ENCODE measurements at places on chromosomes 6 and 20. TPM values are rescaled to one million over a fixed set of nuclear protein-coding genes. Genes with fewer than 3 reads are reported as not detected.

SCRT2 gene
- total RNA-seq = not detected

MYB gene
- total RNA-seq = 1.4 TPM

STMND1 gene
- 0.14 TPM for total RNA-seq

EYS gene
- total RNA-seq = 0.06 TPM

ZKSCAN4 gene
- total RNA-seq = 1.5 TPM

HSPA12B gene
- total RNA-seq = not detected

SLC2A10 gene
- 12.5 TPM for total RNA-seq

PRDM13 gene
- total RNA-seq = not detected

ORC3 gene
- 28.4 TPM for total RNA-seq

METTL24 gene
- 0.69 TPM for total RNA-seq

SHLD1 gene
- 1.3 TPM for total RNA-seq

DNA sequence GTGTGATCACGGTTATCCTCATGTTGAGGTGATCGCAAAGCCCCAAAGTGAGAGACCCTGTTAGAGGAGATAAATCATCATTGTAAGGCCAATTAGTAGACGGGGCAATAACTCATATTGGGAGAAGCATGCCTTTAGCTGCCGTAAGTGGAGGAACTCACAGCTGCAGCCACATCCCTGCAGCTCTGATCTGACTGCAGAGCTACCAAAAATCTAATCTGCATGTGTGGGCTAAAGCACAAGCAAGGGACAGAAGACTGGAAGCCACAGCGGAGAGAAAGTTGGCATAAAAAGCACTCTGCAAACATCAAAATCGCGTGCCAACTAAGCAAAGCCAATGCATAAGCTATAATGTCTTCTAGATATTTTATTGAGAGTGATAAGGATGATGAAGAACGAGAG lies 79.8 kb downstream of the TBC1D7 start:
- DNase-seq = no peak

DNA sequence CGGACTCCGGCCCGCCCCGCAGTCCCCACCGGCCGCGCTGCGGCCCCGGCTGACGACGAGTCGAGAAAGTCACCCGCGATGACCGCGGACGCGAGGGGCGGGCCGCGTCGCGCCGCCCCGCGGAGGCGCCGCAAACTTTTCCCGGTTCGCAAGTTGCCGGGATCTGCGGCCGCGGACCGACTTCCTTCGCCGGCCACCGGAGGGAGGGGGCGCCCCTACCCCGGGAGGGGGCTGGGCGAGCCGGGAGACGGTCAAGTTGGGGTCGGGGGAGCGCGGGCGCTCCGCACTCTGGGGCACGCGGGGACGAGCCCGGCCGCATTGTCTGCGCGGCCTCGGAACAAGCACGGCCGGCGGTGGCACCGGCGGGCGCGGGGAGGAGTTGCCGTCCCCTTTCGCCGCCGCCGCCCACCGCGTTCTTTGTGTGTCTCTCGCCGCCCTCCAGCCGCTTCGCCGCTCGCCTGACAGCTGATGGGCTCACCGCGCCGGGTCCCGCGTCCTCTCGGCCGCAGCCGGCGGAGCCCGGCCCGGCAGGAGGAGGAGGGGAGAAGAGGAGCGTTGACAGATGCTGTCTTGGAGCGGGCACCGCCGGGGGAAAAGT lies 131.6 kb downstream of the OGFRL1 start:
- DNase-seq = no peak

GRCh38 chr6:137903274-137903932 lies 36.3 kb downstream of the TNFAIP3 start:
- no peak for DNase-seq

- no peak for DNase-seq
These were observed 703 bp downstream of the EPHA7 start for GRCh38 chr6:93418408-93419303.

- no peak for DNase-seq
These were observed 11.8 kb downstream of the GFRA4 start for GRCh38 chr20:3651204-3651962.

DNA sequence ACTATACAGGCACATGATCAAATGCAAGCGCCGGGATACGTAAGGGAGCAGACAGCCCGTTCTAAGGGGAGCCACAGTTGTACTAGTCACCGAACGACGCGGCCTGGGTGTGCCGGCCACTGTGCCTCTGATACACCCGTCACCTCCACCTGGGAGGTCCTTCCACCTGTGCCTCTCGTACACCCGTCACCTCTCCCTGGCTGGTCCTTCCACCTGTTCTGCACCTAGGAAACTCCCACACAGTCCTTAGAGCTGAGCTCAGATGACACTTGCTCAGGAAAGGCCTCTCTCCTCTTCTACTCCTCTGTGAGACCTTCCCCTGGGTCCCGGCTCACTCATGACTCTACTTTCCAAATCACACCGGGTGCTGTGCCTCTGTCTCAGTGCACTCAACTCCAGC lies 245.0 kb downstream of the TTLL2 start:
- DNase-seq = no peak

DNA sequence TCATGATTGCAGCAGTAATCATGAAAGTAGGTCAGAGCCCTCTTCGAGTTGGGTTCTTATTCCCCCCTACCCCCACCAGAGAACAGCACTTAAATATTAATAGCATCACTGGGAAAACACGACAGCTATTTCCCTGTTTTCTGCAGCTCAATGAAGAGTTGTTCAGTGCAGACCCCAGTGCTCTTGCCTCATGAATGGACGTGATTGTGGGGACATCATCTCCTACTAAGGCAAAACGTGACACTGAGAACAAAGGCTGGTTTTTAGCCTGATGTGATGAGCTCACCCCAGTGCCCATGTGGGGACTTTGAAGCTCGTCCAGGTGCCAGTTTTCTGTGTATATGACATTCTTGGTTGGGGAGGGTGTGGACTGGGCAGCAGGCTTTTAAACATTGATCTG lies 105.9 kb downstream of the SLC35F1 start:
- DNase-seq = no peak

DNA sequence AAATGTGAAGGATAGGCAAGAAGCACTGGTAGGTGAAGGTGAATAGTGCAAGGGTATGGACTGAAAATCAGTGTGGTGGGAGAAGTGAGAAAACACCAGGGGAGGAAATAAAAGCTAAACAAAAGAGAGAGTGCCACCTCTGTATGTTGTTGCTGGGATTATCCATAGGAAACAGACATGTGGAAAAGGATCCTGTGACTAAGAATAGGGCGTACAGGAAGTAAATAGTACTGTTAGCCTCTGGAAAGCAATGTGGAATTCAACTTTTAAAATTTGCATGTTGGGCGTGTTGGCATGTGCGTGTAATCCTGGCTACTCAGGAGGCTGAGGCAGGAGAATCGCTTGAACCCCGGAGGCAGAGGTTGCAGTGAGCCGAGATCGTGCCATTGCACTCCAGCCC lies 661.7 kb downstream of the KIF16B start:
- no peak for DNase-seq

DNA sequence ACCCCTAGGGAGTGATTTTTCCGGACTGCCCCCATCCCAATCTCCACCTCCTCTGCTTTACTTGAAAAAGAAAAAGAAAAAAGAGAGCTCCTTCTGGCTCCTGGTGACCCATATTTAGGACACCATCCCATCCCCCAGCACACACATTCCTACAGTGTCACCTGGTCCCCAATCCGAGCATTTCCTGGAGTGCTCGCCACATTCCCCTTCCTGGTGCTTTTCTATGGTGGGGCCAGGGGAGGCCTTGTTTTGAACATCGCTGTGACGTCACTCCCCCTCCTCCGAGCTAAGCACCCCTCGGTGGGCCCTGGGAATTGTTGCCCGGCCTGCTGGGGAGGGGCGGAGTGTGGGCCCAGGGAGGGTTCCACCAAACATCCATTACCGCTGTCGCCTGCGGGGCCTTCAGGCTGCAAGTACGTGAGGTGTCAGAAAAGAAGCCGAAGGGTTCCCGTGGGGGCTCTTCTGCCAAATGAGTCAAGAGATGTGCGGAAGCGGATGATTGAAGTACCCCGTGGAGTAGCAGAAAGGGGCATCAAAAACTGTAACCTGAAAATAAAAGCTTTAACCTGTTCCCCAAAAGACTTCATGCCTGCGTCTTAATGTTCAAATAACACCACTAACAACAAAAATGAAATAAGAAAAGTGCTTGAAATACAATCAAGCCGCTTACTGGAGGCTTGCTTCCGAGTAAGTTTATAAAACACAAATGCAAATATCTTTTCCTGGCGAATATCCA lies 2.8 kb upstream of the FOXC1 start:
- no peak for DNase-seq

- no peak for DNase-seq
These were observed 67.0 kb upstream of the SIRPA start for GRCh38 chr20:1827974-1828785.

DNA sequence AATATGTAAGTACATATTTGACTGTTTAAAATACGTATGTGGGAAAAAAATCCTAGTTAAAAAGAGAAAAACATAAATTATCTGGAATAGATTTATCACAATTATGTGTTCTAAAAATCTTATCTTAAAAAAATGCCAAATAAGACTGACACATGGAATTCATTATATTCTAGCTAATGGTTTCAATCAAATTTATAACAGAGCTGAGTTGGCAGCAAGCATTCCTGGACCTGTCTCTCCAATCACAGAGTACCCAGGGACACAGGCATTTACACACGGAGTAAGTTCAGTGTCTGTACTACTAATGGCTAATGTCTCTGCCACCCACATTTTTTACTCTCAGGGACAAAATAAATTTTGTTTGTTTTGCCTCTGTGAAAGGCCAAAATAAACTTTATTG lies 122.3 kb downstream of the RPS12 start:
- DNase-seq = no peak

DNA sequence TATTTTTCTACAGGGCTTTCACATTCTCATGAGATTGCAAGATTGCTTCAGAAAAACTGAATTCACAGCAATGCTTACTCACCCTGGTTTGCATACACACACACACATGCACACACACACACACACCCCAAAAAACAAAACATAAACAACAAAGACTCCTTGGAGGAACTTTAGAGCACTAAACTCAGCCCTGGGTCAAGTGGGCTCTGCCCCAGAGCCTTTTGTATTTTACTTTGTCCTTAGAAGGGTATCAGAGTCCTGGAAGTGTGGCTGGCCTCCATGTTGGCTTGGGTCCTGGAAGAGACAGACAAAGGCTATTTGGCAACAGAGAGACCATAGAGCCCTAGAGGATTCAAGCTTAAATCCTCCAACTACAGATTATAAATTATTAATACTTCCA lies 8.0 kb upstream of the CST9 start:
- no peak for DNase-seq

GRCh38 chr6:127402890-127403617 lies 56.1 kb downstream of the KIAA0408 start:
- no peak for DNase-seq

- no peak for DNase-seq
These were observed 1.3 kb upstream of the LZTS3 start for GRCh38 chr20:3174442-3175261.

DNA sequence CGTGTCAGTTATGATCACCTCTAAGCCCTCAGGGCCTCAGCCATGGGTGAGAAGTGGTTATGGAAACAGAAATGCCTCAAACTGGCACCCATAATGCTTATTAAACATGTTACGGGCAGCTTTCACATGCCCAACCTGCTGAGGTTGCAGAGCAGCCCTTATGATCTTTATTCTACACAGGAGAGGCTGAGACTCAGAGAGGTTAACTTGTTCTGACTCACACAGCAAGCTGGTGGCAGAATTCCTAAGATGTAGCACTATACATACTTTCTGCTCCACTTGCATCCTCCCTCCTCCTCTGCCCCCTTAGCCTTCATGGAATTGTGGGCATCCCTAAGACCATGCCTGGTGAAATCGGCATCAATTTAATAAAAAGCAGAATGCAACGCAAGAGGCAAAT lies 34.7 kb upstream of the IGF2R start:
- no peak for DNase-seq

DNA sequence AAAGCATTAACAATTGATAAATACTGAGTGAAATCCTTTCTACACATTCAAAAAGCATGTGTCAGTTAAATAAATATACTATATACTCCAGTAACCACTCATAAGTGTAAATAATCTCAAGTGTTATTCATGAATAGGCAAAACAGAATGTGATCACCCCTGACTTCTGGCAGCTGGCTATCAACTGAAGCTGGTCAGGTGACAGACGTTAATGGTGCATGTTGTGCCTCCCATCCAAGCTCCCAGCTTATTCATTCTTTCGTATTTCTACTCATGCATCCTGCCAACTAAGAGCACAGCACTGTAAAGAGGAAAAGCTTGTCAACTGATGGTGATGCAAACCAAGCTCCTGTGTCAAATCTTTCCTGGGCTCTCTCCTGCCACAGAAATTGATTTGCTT lies 7.7 kb downstream of the PSMB1 start:
- DNase-seq = no peak

- peak; percentile 20 for DNase-seq
These were observed 40.3 kb upstream of the SIM1 start for GRCh38 chr6:100504786-100505737.

- no peak for DNase-seq
These were observed 20.7 kb upstream of the TRIM27 start for GRCh38 chr6:28944412-28944865.

DNA sequence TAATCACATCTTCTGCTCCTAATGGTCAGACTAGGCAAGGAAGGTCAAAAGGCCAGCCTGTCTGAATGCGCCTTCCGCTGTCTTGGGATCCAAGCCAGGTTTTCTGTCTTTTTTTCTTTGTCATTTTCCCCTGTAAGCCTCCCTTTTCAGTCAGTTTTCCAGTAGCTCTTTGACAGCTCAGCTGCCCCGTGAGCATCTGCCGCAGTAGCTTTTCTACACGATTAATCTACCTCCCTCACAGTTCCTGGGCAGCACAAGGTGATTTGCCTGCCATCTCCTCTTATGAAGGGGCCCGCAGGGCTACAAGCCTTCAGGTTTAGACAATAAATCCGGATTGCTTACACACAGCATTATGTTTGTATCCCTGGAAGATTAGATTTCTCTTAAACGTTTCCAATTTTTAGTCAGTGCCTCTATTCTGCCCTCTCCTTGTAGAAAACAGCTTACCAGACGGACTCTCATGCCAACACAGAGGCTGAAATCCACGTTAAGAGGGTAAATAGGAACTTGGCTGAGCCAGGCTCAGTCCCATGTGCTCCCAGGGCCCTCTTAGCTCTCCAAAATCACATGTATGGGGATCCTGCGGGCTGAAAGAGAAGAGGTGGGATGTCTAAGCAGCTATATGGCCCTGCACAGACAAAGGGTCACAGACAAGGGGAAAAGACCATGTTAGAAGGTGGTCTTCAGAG lies 77.2 kb downstream of the LY86 start:
- no peak for DNase-seq

DNA sequence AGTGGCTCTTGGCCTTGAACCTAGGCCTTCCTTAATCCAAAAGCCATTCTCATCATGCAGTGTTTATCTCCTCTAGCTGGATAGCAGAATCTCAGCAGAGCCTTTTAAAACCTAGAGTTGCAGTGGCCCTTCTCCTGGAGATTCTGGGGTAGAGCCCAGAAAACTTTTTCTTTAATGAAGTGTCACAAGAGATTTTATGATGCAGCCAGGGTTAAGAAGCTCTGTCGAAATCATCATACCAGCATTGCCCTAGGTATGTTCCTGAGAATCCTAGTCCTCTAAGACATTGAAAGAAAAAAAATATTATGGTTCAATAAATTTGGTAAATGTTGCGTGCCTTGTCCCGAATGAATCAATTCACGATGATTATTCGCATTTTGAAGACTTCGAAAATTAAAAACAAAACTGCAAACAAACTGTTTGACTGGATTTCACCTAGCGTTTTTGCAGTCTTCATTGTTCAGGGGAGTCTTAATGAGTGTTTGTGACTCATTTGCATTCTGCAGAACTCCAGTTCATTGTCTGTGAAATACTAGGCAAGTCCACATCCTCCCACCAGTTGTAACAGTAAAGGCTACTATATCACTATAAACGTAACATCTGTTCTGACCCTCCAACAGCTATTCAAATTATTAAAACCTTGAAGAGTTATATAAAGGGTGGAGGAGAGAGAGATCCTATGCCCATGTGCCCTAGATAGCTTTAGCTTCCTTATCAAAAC lies 198.6 kb downstream of the UST start:
- DNase-seq = no peak

- no peak for DNase-seq
These were observed 19.5 kb downstream of the KATNA1 start for GRCh38 chr6:149628875-149629510.

Data from epithelial cell of proximal tubule (primary cell).